ENCODE measurements at places on chromosomes 13 and 19.

DNA sequence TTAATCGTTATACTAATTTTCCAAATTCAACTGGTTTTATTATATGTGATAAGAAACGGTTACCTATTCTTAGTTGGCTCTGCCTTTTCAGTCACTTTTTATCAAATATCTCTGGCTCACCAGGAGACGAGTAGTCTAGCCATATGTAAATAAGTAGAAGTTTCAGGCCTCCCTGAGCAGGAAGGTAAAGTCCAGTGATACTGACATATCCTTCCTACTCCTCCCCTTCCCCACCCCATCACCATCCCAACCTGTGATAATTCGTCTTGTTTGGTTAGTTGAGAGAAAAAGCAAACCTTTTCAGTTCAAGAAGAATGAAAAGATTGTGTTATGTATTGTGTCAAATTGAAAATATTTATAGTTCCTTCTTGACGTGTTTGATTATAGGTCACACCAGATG is 53.9 kb downstream of the TM9SF2 start:
- no peak for DNase-seq

GRCh38 chr19:52231154-52231910 is 38.1 kb upstream of the ZNF766 start:
- no peak for DNase-seq

GRCh38 chr19:3346677-3347353 is 19.6 kb upstream of the NFIC start:
- no peak for DNase-seq

DNA sequence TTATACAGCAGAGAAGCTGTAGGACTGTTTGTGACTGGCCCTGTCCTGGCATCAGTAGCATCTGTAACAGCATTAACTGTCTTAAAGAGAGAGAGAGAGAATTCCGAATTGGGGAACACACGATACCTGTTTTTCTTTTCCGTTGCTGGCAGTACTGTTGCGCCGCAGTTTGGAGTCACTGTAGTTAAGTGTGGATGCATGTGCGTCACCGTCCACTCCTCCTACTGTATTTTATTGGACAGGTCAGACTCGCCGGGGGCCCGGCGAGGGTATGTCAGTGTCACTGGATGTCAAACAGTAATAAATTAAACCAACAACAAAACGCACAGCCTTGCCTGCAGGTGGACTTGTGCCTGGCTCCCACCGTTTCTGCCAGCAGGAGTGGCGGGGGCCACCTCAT is 27.3 kb upstream of the LDLR start:
- DNase-seq, result no peak

DNA sequence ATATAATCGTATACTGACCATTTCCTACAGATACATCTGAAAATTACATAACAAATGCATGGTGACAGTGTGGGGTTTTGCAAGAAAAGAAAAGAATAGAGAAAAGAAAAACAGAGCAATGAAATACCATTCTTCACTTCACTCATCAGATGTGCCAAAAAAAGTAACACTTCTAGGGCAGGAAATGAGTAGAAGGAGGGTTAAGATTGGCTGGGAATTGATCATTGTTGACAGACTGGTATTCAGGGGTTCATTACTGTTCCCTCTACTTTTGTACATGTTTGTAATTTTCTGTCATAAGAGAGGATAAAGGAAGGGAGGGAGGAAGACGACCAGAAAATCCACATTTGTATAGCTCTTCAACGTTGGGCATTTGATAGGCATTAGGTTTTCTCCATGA is 31.5 kb downstream of the ABCC4 start:
- DNase-seq, result no peak

Measured in stimulated activated CD8-positive, alpha-beta memory T cell treated with anti-CD3 and anti-CD28 coated beads, Interleukin-15, amount 100 ng/mL, for 24 hours (primary cell).